Frontal cortex (tissue), 4 donors: ENCODE measurements at places on chromosomes 7 and 10.

DNA sequence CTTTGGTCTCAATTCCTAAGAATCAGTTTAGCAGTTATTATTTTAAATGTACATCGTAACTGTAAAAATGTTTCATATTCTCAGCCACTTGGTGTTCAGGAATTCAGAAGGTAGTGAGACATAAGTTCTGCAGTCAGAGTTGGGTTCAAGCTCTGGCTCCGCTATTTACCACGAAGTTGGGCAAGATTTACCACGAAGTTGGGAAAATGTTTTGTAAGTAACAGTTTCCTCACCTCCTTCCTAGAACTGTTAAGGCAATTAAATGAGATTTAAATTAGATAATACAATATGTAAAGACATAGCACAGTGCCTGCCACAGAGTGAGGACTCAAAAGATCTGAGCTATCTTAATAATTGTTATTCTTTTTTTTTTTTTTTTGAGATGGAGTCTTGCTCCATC lies 16.3 kb upstream of the ABLIM1 start:
- DNase-seq = no peak

DNA sequence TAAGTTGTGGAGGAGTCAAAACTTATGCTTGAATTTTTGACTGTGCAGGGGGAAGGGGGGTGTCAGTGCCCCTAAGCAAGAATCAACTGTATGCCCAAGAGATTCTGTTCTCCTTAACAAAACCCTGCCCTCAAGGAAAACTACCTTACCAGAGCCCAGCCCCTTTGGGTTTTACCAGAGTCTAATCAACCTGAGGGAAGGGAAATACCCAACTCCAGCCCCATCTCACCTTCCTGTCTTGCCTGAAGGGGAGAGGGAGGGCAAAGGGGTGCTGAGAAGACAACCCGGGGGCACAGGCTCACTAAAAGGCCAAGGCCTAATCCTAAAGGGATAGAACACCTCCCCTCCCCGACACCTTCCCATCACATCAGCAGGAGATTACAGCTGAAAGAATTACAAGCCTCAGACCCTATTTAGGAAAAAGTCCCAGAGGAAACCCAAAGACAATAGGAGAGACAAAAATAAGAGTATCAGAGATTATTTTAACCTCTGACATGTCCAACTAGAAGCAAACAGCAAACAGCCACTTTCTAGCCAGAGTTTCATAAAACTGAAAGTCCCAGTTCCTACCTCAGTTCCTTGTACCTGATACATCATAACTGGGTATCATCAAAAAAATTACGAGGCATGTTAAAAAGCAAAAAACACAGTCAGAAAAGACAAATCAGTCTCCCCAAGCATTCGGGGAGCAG lies 26.8 kb upstream of the C7orf33 start:
- DNase-seq = no peak

- DNase-seq = no peak
These were observed 979 bp upstream of the NODAL start for GRCh38 chr10:70442332-70442988.

DNA sequence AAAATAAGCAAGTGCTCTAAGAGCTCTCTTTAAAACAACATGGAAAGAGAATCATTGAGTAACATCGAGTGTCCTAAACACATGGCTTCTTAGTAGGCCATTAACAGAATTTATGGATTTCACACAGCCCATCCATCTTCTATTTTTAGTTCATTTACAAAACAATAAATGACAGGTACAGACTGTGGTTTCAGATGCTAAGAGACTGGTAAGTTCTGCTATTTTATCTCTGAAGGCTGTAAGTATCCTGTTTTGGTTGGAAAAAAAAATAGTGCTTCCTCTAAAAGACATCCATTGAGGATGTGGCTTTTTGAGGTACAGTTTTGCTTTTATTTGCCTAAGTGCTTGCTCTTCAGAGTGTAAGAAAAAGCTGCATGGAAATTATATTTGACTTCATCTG lies 27.4 kb upstream of the GNAI1 start:
- DNase-seq = no peak

DNA sequence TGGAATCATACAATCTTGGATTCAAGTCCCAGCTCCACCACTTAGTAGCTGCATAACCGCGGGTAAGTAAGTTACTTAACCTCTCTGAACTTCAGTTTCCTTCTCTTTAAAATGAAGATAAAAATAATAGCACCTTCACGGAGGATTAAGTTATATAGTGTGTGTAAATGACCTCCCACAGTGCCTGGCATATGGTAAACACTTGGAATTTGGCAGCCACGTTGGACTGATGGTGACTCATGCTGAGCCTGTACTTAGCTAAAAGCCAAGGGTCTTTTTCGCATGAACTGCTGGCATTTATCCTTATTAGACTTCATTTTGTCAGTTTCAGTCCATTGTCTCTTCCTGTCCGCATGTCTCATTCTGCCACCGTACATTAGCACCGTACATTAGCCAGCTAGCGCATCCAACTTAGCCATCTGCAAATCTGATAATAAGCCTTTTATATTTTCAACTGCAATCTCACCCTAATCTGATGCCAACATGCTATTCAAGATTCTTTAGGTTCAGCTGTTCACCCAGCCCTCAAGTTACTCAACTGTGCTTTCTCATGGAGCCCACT lies 11.2 kb downstream of the SLC13A4 start:
- DNase-seq = no peak

- no peak for DNase-seq
These were observed 2.2 kb downstream of the BBIP1 start for GRCh38 chr10:110916554-110917346.

GRCh38 chr7:110604885-110605284 lies 486.0 kb upstream of the LRRN3 start:
- no peak for DNase-seq

GRCh38 chr10:3836222-3836820 lies 51.3 kb upstream of the KLF6 start:
- DNase-seq = no peak

- DNase-seq = no peak
These were observed 25.5 kb downstream of the GTF2IRD1 start for GRCh38 chr7:74479066-74479781.

DNA sequence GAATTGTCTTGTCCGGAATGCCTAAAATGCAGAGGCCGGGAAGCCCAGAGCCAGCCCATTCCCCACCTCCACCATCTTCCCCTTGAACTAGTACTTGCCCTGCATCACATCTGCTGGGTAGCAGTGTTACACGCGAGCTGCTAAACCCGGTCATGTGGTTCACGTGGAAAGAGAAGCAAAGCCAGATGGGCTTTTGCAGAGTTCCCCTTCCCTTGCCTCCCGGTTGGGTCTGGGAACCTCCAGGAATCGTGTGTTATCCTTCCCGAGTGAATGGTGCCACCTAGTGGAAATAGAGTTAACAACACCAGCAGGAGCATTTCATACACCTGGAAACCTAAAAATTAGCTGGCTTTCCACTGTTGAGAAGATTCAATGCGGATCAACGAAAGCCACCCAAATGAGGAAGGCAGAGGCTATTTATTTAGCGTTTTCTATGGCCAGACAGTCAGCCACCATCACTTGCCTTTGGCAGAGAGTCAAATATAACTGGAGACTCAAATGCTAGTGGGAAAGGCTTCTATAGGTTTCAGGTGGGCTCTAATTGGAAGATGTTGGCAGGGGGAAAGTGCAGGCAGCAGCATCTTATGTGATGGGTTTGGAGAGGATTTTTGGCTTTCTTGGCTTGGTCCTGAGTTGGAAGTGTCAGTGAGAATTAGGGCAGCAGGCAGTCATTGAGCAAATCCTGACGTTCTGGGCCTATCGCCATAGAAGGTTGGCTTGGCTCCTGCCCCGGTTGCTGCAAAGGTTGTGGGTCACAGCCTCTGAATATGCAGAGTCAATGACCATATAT lies 12.9 kb upstream of the DENND2A start:
- no peak for DNase-seq

DNA sequence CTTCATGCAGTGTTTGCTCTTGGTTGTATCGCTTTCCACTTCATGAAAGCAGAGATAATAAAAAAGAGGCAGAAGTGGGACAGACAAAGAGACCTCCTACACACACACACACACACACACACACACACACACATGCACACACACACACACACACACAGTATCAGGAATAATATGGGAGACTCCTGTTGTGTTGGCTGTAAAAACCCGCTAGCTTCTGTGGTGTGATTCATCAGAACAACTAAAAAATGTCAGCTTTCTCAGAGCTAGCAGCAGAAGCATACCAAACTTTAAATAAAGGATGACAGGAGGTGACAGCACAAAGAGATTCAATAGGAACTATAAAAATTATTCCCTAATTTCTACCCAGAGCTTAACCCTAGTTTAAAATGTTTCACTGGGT lies 148.2 kb upstream of the LRRTM3 start:
- DNase-seq = no peak

DNA sequence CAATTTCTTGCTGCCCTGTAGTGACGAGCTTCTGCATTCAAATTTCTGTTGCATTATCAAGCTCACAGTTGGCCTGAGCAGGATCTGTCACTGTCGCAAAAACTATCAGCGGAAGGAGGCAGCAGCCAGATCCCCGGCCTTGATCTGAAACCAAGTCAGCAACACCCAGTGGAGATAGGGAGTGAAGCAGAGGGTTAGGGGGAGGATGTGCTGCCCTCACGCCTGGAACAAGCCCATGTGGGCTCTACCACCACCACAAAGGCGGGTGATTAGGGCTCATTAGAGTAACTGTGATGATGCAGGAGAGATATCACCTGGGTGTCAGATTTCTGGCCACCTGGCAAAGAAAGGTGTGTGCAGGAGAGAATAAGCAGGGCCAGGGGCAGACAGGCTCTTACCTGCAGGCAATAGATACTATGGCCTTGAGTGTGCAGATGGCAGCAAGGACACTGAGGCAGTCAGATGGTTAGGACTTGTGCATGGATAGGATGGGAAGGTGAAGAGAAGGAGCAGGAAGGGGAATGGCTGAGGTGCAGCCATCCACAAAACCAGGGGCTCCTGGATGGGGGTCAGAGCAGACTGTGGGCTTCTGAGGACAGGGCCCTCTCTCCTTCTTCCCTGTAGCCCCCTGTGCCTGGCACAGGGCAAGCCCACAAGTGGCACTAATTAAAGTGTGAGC lies 417.3 kb downstream of the RPS24 start:
- DNase-seq = no peak

DNA sequence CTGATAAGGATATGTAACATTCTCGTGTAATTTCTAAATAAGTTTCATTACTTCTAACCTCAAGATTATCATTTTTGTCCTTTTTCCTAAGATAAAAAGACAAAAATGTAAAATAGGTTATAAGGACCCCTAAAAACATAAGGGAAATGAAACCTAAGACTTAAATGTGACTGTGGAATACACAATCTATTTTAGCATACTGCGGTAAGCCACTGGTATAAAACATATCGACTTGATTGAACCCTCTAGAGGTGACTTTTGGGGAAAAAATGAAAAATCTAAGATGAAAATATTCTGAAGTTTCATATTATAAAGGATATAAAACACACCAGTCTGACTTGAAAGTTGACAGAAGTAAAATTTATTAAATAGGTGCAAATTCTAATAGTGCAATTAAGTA lies 1.9 kb downstream of the NAMPT start:
- DNase-seq = no peak

DNA sequence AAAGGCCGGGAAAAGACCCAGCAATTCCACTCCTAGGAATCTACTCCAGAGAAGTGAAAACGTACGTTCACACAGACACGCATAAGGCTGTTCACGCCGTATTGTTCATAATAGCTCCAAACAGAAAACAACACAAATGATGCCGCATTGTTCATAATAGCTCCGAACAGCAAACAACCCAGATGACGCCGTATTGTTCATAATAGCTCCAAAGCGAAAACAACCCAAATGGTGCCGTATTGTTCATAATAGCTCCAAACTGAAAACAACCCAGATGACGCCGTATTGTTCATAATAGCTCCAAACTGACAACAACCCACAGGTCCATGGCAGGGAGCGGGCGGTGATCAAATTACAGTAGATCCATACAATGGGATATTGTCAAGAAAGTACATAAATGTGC lies 85.2 kb upstream of the DNAAF5 start:
- no peak for DNase-seq

DNA sequence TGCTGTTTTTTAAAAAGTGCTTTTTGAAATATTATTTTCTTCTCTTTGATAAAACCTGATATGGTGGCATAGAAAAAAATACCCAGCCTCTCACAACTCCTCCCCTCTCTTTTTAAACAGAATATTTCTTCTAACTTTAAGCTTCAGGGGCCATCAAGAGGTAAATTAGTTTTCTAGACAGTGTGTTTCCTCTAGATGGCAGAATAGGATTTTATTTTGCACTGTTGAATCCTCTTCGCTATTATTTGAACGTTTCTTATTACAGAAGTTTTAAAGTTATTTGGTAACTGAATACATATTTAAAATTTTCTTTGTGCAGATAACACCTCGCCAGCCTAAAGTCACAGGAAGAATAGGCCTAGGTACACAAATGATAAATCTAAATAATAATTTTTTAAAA lies 30.3 kb downstream of the ARL5B start:
- DNase-seq = no peak

GRCh38 chr10:51139176-51139575 lies 64.9 kb downstream of the PRKG1 start:
- DNase-seq = no peak
